ENCODE measurements at places on chromosomes 7 and 10.

GRCh38 chr7:104973227-104973626 lies 40.8 kb upstream of the KMT2E start:
- no peak for DNase-seq

- DNase-seq: no peak
These were observed 47.6 kb downstream of the ZRANB1 start for GRCh38 chr10:124989526-124989925.

DNA sequence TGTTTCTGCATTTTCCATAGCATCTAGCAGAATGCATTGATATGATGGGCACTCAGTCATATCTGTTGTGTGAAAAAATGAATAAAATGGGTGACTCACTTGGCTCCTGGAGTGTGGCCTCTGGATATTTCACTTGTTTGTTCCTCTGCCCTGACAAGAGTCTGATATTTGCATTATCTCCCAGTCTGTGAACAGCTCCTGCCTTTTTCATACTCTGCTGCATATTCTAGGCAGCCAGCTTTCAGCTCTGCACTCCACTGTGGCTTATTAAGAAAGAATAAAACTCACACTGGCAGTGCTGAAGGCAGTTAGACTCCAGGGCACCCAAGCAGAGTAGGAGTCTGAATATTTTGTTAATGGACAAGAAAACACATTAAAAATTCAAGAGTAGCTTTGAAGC lies 623.9 kb downstream of the SORCS1 start:
- DNase-seq: no peak

DNA sequence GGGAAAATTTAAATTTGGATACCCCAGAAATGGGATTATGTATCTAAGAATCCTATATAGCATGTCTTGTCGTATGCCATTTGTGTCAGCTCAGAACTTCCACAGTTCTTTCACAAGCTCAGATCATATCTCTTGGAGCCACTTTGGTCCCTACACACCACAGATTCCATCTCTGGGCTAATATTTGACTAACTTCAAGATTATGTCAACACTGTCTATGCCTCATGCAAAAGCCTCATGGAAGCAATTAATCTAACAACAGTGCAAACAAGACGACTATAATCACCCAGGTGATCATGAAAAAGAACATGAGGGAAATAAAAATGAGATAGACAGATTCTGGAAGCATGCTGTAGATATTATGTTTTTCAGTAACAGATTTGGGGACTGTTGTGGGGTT lies 189.1 kb downstream of the LRRTM3 start:
- DNase-seq: peak; percentile 5

- DNase-seq: no peak
These were observed 56.5 kb downstream of the AFAP1L2 start for GRCh38 chr10:114347791-114348190.

DNA sequence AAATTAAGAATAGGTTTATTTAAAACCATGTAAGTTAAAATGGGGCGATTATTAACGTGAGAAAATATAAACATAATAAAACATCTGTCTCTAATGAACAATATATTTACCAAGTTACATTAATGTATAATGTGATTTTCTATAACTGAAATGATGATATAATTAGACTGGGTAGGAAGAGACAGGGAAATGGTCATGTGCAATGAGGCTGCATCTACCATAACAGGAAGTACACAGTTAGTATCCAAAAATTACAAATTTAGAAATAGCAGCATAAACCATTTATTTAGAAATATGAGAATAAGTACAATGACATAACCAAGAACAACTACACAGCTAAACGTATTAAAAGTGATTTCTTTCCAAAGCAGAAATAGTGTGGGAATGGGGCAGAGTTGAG lies 25.8 kb upstream of the BET1 start:
- no peak for DNase-seq

- DNase-seq: no peak
These were observed 69.1 kb downstream of the ZMIZ1 start for GRCh38 chr10:79137826-79138225.

DNA sequence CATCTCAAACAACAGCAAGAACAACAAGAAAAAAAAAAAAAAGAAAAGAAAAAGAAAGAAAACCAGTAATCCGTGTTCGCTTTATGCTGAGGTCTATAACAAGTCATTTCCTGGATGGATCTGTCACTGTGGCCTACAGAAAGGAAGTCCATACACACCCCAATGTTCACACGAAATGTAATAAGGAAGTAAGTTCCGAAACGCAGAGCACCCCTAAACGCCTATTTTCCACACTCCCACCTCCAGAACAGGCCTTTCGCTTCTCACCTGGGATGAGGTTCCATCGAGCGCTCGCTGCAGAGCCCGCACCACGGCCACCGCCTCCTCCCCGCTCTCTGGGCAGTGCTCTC lies 735 bp downstream of the ZNF394 start:
- no peak for DNase-seq

- DNase-seq: no peak
These were observed 164.9 kb upstream of the AOAH start for GRCh38 chr7:36889182-36889581.

Measured in NCI-H1092 (cell line).